ENCODE measurements at places on chromosomes 3 and 15.

- DNase-seq, result no peak
Observed at GRCh38 chr15:43939070-43939469, 112.3 kb downstream of the WDR76 start.

DNA sequence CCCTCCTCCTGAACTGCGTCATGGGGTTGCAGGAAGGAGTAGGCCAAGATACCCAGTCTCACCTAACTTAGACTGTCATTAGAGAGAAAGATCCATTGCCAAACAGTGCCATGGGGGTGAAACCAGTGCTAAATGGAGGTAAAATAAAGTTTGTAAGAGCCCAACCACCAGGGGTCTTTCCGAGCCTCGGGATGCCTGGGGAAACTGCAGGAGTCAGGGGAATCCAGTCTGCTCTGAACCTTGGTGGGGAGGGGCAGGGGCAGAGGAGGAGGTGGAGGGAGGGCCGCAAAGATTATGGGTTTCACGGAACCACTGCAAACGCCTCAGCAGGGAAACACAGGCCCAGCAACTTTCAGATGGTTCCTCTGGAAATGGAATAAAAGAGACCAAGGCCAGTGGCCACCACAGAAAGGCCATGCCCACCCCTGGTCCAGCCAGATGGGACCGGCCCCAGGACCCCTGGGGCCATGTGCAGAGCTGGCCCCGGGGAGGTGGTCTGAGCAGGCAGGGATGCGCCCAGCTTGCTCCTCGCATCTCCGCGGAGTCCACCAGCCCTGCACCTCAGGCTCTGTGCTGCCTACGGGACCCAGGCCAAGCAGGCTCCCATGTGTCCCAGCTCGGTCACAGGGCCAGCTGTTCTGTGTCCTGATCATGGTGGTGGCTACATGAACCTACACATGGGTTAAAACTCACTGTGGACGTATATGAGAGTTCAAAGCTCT lies 19.8 kb upstream of the GP9 start:
- DNase-seq, result no peak

GRCh38 chr3:108130701-108131474 lies 40.1 kb upstream of the CD47 start:
- no peak for DNase-seq

- DNase-seq, result no peak
Observed at GRCh38 chr3:126329927-126330725, 27.1 kb downstream of the KLF15 start.

DNA sequence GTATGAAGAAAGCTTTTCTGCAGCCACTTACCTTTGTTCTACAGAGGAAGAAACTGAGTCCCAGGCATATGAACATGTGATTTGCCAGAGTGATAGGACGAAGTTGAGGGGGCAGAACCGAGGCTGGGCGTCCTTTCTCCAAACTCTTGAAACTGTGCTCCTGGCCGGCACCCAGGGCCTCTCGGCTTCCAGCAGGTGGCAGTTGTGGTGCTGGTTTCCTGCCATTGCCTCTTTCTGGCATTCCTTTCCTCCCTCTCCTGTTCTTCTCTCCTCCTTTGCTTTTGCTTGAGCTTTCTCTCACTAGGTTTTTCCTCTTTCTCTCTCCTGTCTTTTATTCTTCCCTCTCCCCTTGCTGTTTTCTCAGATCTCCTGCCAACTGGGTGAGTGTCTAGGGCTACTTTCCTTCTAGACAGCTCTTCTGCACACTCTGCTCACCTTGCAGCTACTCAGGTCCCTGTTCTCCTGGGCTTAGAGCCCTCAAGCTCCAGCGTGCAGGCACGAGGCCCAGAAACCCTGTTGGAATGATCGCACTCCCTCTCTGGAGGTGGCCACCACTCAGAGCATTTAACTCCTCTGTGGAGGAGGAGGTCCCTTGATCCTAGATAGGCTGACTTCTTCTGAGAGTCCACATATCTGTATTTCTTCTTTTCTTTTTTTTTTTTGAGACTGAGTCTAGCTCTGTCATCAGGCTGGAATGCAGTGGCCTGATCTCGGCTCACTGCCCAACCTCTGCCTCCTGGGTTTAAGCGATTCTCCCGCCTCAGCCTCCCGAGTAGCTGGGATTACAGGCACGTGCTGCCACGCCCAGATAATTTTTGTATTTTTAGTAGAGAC lies 26.2 kb downstream of the TRAK1 start:
- DNase-seq, result no peak

Data from NCI-H2227 treated with DMSO at 0.1 percent for 48 hours (cell line).